ENCODE measurements at places on chromosomes 1 and 21.

- DNase-seq: peak; percentile 41
Observed at GRCh38 chr1:3453203-3453761, 1.2 kb upstream of the ARHGEF16 start.

DNA sequence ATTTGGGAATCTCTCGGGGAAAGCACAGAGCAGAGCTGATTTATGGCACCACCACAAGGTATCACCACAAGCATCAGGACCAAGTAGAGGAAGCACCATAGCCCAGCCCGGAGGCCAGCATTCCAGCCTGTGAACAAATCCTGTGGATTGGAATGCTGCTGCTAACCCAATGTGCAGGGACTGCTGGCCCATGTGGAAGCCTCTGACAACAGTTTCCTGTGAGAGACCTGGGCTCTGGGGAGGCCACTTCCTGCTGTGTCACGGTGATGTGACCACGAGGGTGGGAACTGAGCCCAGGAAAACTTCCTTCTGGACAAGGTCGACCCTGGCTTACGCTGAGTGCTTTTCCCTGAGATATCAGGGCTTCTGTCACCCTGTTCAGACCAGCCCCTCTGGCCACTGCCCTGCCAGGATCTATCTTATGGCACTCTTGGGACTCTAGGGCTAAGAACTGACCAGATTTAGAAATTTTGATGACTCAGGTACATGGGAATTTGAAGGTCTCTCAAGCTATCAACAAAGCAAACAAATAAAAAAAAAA lies 88.3 kb upstream of the NGF start:
- DNase-seq: no peak

GRCh38 chr1:119731741-119732430 lies 20.2 kb downstream of the PHGDH start:
- no peak for DNase-seq

DNA sequence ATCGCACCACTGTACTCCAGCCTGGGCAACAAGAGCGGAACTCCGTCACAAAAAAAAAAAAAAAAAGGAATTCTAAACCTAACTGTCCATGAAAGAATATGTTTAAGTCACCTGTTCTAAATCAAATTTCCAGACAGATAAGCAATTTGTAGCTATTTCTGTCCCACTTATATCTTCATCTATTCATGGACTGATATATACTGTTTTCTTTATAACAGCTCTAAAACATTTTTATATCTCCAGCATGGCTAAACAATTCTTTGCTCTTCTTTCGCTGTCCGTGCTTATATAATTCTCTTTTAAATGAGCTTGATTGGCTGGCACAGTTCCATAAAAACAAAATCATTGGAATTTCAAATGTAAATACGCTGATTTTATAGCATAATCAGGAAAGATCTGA lies 30.5 kb downstream of the BRWD1 start:
- DNase-seq: no peak

DNA sequence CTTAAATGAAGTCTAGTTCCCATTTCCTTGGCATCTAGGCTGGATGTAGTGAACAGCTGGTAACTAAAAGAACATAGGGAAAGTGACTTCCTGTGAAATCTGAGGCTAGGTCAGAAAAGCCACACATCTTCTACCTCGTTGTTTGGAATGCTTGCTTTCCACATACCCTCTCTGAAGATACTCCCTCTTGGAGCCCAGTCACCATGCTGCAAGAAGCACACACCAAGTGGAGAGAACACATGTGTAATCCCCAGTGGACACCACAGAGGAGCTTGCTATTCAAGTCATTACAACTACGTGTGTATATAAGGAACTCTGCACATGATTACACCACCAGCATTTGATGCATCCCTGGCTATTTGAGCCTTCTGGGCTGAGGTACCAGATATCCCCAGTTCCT lies 125.9 kb downstream of the RGS21 start:
- no peak for DNase-seq

DNA sequence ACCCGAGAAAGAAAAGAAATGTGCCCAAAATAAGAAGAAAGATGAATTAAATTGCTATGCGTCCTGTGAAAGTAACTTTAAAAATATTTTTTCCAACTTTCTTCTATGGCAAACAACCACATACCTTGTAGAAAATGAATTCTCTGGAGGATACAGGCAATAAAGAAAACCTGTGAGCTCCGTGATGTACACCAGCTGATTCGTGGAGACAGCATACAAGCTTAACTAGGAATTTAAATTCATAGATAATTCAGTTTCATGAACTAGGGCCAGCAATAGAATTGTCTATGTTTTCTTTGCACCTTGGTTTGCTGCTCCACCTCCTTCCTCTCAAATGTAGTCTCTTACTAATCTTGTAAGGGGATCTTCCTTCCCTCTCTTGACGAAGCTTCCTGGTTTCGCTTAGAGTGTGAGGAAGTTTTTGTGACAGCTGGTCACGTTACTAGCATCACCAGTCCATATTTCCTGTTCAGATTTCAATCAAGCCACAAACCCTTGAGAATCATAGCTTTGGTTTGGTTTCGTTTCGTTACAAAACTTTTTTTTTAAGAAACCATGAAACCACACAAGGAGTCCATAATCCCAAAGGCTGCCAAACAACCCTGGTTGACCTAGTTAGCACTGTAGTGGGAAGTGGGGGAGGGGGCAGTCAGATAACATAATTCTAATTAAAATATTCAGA lies 35.8 kb downstream of the GREM2 start:
- DNase-seq: peak; percentile 5

DNA sequence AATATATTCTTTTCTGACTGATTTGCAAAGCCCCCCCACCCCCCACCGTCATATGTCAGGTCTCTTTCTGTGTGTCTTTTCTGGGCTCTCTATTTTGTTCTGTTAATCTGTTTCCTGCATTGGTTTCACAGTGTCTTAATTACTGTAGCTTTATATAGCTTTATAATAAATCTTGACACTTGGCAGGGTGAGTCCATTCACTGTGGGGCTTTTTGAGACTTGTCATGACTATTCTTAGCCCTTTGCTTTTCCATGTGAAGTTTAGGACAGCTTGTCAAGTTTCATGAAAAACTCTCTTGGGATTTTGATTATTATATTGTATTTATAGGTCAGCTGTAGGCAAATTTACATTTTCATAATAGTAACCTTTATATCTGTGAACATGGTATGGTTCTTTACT lies 50.4 kb downstream of the MIGA1 start:
- DNase-seq: no peak

- no peak for DNase-seq
Observed at GRCh38 chr21:45922648-45923047, 58.9 kb upstream of the COL6A1 start.

GRCh38 chr1:152125834-152126443 lies 10.7 kb upstream of the TCHH start:
- DNase-seq: no peak

- DNase-seq: no peak
Observed at GRCh38 chr21:32768530-32768929, 3.0 kb downstream of the PAXBP1 start.

DNA sequence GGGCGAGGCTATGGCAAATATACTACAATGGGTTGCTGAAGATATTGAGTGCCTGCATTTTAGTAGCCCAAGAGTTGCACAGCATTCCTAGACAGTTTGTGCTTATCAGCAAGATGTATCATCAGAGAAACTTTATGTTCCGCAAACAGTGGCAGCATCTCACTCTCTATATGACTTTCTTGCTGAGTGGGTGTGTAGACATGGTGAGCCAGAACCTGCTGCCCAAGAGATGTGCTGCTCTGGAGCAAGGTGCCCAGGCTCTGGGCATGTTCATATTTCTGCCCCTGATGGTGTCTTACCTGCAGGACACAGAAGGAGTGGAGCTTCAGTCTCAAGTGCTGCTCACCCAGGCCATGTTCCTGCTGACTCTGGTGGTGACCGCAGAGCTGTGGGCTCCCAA lies 8.2 kb upstream of the RGSL1 start:
- no peak for DNase-seq

DNA sequence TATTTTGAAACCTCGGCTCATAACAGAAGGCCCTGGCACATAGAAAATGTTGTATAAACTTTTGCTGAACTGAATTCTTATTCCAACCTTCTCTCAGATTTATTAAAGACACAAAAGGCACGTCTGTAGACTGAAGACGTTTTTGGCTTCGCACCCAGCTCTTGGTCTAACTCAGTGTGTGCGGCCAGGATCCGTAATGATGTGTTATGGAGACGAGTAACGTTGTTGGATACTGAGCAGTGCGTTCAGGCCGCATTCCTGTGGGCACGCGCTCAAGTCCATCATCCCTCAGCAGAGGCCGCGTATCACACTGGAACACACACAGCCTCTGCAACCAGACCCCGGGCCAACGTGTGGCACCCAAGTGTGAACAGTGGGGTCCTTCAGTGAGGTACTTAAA lies 154.8 kb upstream of the RAB4A start:
- no peak for DNase-seq

- DNase-seq: no peak
Observed at GRCh38 chr1:229778794-229779193, 152.7 kb downstream of the URB2 start.

DNA sequence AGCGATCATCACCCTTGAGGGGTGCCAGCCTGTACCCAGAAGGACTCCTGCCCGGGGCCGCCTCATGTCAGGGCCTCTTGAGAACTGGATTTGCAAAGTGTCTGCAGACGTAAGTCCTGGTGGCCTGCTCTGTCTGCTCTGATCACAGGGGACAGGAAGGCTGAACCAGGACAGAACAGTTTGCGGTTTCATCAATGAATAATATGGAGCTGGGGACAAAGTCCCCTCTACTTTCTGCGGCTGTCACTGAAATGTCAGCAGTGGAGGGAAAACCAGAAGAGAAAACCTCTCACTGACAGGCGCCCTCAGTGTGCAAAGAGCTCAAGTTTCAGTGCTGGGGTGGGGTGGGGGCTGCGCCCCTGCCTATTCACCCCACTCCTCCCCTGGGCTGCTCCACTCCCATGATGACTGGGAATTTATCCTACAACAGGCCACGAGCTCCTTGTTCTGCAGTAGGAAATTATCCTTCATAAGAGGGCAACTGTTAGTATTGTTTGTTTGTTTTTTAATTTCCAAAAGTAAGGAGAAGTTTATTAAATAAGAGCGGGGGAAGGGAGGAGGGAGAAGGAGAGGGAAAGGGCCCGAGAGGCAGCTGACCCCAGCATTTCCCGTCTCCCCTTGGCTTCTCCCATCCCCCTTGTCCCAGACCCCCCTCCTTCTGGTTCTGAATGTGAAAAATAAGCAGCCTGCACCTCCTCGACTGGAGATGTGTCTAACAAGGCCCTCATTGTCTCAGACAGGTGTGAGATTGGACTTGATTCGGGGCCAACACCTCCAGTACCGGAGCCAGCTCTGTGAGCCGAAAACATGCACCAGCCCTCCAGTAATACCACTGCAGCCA lies 149.2 kb downstream of the CLIC6 start:
- no peak for DNase-seq

DNA sequence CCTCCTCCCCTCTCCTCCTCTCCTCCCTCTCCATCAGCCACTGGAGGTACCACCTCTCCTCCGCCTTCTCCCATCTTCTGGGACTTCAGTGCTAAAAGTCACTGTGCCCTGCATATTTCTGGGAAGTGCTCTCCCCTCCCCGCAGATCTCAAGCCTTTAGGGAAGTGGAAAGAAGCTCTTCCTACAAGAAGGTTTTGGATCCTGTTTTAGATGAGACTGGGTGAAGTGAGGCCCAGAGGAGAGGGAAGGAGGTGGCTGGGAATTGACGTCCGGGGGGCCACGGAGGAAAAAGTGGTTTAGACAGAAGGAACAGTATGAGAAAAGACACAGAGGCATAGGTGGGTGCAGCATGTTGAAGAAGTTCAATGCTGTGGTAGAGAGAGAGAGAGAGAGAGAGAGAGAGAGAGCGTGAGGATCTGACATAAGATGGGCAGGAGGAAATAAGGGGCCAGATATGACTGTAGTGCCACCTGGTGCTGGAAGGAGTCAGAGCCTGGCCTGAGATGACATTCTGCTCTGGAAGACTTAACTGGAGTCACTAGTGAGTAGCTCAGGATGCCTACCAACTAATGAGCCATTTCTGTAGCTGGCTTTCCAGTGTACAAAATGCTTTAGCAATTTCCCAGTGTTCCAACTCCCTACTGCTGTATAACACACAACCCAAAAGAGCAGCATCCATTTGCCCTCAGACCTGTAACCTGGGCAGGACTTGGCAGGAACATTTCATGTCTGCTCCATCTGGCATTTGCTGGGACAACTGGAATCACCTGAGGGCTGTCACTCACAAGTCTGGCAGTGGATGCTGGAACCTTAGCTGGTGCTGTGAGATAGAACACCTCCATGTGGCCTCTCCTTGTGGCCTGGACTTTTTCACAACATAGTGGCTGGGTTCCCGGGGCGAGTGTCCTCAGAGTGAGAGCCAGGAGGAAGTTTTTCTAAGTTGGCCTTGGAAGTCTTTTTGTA lies 16.6 kb upstream of the ZSCAN20 start:
- DNase-seq: peak; percentile 18

DNA sequence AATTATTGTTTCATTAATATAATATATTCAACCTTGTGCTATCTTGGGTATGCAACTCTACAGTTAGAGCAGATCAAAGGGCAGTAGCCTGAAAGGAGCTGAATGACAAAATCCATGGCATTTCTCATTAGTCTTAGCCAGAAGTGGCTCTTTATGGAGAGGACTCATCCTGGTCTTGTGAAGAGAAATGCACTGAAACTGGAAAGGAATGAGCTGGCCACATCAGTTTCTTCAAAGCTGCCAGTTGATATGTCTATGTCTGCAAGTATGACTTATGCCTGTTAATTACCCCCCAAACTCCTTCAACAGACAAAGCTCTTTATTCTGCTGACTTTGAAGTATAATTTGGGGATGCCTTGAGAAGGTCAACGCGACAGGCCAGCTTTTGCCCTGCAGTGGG lies 119.0 kb upstream of the UBE2U start:
- DNase-seq: no peak

- no peak for DNase-seq
Observed at GRCh38 chr21:44694776-44695175, 2.2 kb upstream of the KRTAP10-12 start.

All from stimulated activated naive CD4-positive, alpha-beta T cell treated with Interleukin-2 at 50 U/mL for 16 hours (primary cell).